ENCODE measurements at places on chromosomes 4 and X. TPM values are rescaled to one million over a fixed set of nuclear protein-coding genes. Genes with fewer than 3 reads are reported as not detected.

TTC29 gene
- total RNA-seq: not detected

- H3K4me3 ChIP-seq: no peak overlapping the region
- peaks cover 4% of the 10 kb centered on the region for H3K4me1 ChIP-seq
- H3K27ac ChIP-seq: no peak overlapping the region
These were observed 55.7 kb downstream of the ANTXR2 start for GRCh38 chr4:80017125-80017854.

EIF4E gene
- total RNA-seq: 75.5 TPM

MSN gene
- total RNA-seq: 1,028 TPM

DNA sequence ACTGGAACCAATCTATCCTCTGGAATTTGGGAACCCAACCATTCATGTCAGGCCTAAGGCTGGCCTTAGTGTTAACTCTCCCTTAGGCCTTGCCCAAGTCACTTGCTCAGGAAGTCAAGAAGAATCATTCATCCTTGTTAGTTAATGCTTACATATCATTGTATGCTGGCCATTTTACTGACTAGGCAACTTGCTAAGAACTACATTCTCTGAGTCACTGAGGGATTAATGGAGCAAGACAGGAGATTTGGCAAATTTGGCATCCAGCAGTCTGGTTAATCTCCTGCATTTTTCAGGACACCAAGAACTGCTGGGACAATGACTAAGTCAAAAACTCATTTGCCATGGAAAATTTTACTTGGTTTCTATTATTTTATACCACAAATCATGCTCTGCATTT, 115.8 kb upstream of the DDIT4L start:
- no peaks in the 10 kb centered on the region for H3K27me3 ChIP-seq
- H3K4me1 ChIP-seq: no peaks in the 10 kb centered on the region
- no peaks in the 10 kb centered on the region for H3K36me3 ChIP-seq
- H3K4me3 ChIP-seq: no peak overlapping the region
- no peak overlapping the region for H3K27ac ChIP-seq

GRCh38 chr4:128757712-128758111, 51.8 kb upstream of the JADE1 start:
- H3K27me3 ChIP-seq: no peaks in the 10 kb centered on the region
- no peaks in the 10 kb centered on the region for H3K4me1 ChIP-seq
- H3K27ac ChIP-seq: no peak overlapping the region
- DNase-seq: no peak
- H3K36me3 ChIP-seq: no peaks in the 10 kb centered on the region
- H3K4me3 ChIP-seq: no peak overlapping the region

- no peaks in the 10 kb centered on the region for H3K36me3 ChIP-seq
- H3K4me3 ChIP-seq: no peak overlapping the region
- no peak overlapping the region for H3K27ac ChIP-seq
- peaks cover 12% of the 10 kb centered on the region for H3K4me1 ChIP-seq
- DNase-seq: no peak
- no peaks in the 10 kb centered on the region for H3K27me3 ChIP-seq
These were observed 371.0 kb downstream of the BCOR start for GRCh38 chrX:39726771-39727170.

RIPPLY1 gene
- total RNA-seq: not detected

GRCh38 chr4:69910016-69910782, 20.7 kb upstream of the CSN1S1 start:
- no peak for DNase-seq
- H3K27ac ChIP-seq: no peak overlapping the region
- H3K36me3 ChIP-seq: no peaks in the 10 kb centered on the region
- no peaks in the 10 kb centered on the region for H3K4me1 ChIP-seq
- no peak overlapping the region for H3K4me3 ChIP-seq

- no peak for DNase-seq
- no peak overlapping the region for H3K4me3 ChIP-seq
- no peaks in the 10 kb centered on the region for H3K36me3 ChIP-seq
- no peak overlapping the region for H3K27ac ChIP-seq
These were observed 36.7 kb upstream of the GABRQ start for GRCh38 chrX:152600853-152601633.

GRCh38 chrX:118974908-118975671, 672 bp downstream of the LONRF3 start:
- peaks cover 8% of the 10 kb centered on the region for H3K27me3 ChIP-seq
- H3K4me3 ChIP-seq: peak overlapping the region; percentile 58
- H3K4me1 ChIP-seq: peaks cover 30% of the 10 kb centered on the region

CFI gene
- total RNA-seq: not detected

- H3K36me3 ChIP-seq: no peaks in the 10 kb centered on the region
- no peaks in the 10 kb centered on the region for H3K27me3 ChIP-seq
- no peak overlapping the region for H3K27ac ChIP-seq
- H3K4me3 ChIP-seq: no peak overlapping the region
- H3K4me1 ChIP-seq: no peaks in the 10 kb centered on the region
These were observed 76.9 kb downstream of the TMLHE start for GRCh38 chrX:155535866-155536265.

- peaks cover 5% of the 10 kb centered on the region for H3K36me3 ChIP-seq
- no peak overlapping the region for H3K4me3 ChIP-seq
These were observed 40.8 kb upstream of the MAGED1 start for GRCh38 chrX:51852621-51853020.

DNA sequence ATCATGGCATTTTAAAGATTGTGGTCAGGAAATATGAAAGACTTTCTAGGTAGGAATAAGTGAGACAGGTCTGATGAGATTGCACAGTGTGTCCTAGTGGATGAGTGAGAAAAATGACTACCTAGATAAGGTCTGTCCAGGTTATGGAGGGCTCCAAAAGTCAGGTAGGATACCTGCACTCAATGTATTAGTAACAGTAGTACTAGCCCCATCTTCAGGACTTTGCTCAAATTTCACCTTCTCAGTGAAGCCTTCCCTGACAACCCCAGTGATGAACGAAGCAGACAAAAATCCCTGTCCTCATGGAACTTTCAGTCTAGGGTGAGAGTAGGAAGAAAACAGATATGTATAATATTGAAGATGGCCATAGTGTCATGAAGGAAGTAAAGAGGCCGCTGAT, 85.7 kb downstream of the ZIC3 start:
- no peak overlapping the region for H3K27ac ChIP-seq
- DNase-seq: no peak
- H3K36me3 ChIP-seq: no peaks in the 10 kb centered on the region
- no peaks in the 10 kb centered on the region for H3K27me3 ChIP-seq
- no peak overlapping the region for H3K4me3 ChIP-seq

PTCHD1 gene
- total RNA-seq: not detected

Measured in natural killer cell (primary cell).